COR-L47 (cell line): ENCODE measurements at places on chromosomes 12 and 14.
A peak's percentile ranks its signal among the peaks of the same experiment; 100 is the strongest.

- no peak for DNase-seq
Measured at GRCh38 chr12:114898159-114898558, 214.2 kb upstream of the TBX3 start.

- no peak for DNase-seq
Measured at GRCh38 chr12:49702676-49703215, 4.5 kb downstream of the FMNL3 start.

GRCh38 chr12:105775343-105775742 lies 363.4 kb downstream of the NUAK1 start:
- DNase-seq: no peak

GRCh38 chr14:77026930-77027537 lies 1.5 kb downstream of the IRF2BPL start:
- peak; percentile 43 for DNase-seq

- no peak for DNase-seq
Measured at GRCh38 chr12:124010687-124011086, 37.7 kb downstream of the ZNF664 start.

DNA sequence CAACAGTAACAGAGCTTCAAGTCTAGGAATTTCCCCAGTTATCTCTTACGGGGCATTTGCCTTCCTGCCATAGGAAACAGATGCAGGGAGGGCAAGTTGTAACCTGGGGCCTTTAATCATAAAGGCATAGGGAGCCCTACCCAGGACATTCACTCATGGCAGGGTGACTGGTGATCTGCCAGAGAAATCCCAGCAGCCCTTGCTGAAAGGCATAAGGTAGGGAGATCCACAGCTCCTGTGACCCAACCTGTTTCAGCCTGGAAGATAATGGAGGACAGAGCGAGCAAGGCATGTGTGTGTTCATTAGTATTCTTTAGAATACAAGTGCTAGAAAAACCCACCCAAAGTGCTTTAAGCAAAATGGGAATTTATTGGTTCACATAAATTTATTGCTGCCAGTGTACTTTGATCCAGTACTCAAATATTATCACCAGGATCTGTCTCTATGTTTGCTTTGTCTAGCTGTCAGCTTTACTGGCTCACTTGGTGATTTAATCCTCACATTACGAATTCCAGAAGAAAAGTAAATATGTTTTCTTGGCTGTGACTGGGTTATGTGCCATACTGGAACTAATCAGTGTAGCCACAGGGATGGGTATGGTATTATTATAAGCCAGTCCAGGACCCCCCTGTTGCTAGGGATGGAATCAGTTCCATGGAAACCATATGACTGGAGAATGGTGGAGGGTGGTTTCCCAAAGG lies 21.1 kb upstream of the AKAP6 start:
- peak; percentile 37 for DNase-seq
